ENCODE measurements at places on chromosomes 1 and 21. TPM values are rescaled to one million over a fixed set of nuclear protein-coding genes. Genes with fewer than 3 reads are reported as not detected.

Gene C1orf53
- total RNA-seq: 4.5 TPM

Gene SAMD11
- 1.6 TPM for total RNA-seq

Gene KCNA3
- under 0.01 TPM for total RNA-seq

Gene TAS1R2
- not detected for total RNA-seq

Gene ARHGAP29
- 32.5 TPM for total RNA-seq

Gene TSPAN2
- 2.5 TPM for total RNA-seq

DNA sequence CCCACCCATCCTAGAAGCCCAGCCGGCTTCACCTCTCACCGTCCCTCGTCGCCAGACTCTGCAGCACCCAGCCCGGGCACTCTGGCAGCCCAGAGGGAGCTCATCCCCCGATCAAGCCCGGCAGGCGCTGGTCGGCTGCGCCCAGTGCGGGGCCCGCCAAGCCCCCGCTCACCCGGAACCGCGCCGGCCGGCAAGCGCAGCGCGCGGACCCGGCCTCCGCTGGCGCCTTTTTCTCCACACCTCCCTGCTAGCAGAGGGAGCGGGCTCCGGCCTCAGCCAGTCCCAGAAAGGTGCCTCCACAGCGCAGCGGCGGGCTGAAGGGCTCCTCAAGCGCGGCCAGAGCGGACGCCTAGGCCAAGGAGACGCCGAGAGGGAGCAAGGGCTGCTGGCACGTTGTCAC, 2023.3 kb downstream of the NCAM2 start:
- no peak for DNase-seq

DNA sequence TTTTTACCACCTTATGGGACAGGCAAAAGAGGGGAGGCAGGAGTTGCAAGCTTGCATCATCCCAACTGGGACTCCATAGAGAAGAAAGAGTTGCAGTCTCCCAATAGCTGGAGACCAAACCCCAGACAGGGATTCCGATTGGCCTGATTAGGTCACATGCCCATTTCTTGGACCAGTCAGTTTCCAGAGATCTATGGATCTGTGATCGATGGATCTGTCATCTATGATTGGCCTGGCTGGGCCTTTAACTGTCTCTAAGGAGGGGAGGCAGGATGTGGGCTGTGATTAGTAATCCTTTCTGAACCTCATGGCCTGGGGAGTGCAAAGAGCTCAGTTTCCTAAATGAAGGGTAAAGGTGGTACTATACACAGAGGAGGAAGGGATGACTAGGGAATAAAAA, 252.1 kb downstream of the MATN1 start:
- DNase-seq: no peak

GRCh38 chr1:195934817-195935553, 673.3 kb downstream of the KCNT2 start:
- no peak for DNase-seq

- peak; percentile 40 for DNase-seq
Measured at GRCh38 chr21:16169102-16169511, 439.3 kb downstream of the USP25 start.

DNA sequence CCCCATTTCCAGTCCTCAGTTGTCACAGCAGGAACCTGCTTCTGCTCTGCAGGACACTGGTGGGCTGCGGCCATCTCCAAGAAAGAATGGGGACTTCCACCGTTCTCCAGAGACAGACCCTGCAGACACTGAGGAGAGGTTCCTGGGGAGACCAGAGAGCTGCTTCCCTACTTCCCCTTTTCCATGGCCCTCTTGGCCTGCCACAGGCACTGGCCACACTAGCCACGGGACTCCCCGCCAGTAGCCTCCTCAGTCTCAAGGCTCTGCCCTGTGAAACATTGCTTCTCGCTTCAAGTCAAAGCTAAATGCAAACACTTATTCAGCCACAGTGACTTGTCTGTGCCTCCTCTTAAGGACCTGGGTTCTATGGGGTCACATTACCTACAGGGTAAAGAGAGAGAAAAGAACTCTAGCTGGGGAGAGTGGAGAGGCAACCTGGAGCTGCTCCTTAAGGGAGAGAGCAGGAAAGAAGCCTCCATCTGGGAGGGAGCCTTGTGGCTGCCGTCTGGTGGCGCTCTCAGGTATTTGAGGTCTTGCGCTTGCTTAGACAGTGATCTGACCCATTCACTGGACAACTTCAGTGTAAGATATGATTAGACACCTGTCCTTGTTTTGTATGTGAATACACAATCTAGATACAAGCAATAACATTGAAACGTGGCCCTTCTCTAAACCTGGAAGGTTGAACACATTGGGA, 5.4 kb upstream of the SLAMF8 start:
- peak; percentile 62 for DNase-seq

GRCh38 chr1:205783904-205784303, 8.6 kb upstream of the RAB29 start:
- peak; percentile 88 for DNase-seq

DNA sequence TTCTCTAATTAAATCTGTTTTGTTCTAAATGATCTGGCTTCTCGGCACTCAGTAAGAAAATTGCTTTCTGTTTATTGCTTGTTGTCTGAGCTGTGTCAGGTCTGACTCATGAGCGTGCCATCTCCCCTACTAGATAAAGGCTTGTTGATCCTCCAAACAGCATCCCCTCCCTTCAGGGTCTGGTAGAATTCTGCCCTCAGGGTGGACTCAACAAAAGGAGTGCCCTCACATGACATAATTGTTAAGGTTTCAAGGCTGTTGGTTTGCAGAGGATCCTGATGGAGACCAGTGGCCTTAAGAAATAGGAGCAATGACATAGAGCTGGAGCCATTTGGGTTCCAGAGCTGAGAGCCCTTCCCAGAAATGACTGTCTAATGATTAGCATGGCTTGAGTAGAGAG, 36.0 kb upstream of the ATP2B4 start:
- DNase-seq: no peak

- DNase-seq: no peak
Measured at GRCh38 chr1:199778324-199778955, 249.1 kb upstream of the NR5A2 start.

- DNase-seq: no peak
Measured at GRCh38 chr1:97297611-97298010, 576.0 kb downstream of the PTBP2 start.

- peak; percentile 20 for DNase-seq
Measured at GRCh38 chr1:93447481-93448291, at the start of gene FNBP1L. TSS of gene FNBP1L (plus strand) at chr1:93448118. CDS start at chr1:93448282, 164 bp downstream.

- no peak for DNase-seq
Measured at GRCh38 chr1:1020000-1020404, at the start of gene AGRN. TSS of gene AGRN (plus strand) at chr1:1020120. CDS start at chr1:1020173, 53 bp downstream.

DNA sequence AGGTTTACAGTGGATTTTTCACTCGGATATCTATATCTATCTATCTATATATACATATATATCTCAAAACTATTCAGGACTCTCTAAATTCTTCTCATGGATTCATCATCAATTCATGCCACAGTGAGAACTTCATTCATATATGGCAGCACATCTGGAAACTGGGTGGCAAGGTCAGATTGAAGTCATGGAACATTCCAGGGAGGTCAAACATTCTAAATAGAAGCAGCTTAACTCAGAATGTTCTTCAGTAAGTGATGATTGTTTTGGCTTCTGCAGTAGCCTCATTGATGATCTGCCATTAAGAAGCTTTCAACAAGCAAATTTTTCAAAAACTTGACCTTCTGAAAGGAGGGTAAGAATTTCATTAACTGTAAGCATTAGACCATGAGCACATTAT, 46.9 kb upstream of the ADAMTS1 start:
- DNase-seq: no peak

GRCh38 chr1:54429838-54430237, 23.6 kb upstream of the SSBP3 start:
- DNase-seq: no peak

GRCh38 chr1:186009039-186009737, 275.0 kb downstream of the HMCN1 start:
- peak; percentile 98 for DNase-seq

- DNase-seq: no peak
Measured at GRCh38 chr1:47593598-47594285, 155.9 kb downstream of the FOXD2 start.

DNA sequence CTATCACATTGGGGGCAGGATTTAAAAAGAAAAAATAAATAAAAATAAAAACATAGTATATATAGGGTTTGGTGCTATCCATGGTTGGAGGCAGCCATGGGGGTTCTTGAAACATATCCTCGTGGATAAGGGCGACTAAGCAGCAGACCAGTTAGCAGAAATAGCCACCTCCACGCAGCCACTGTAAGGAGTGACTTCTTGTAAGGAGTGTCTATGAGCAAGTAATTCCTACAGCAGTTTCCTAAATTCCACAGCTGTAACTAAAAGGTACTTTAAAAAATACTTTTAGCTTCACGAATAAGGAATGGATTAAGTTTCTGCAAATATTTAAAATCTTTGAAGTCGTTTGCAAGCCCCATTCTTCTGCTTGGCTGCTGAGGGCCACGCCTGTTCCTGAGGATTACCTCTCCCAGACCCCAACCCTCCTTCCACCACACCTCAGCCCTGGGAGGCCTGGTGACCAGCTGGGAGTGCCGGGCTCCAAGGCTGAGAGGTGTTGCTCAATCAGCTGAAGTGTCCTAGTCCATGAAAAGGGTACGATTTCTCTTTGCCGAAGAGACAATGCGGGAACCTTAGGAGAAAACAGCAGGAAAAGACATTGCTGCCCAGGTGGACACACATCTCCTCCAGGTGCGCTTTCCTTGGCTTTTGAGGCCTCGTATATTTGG, 115.3 kb downstream of the ADSS2 start:
- DNase-seq: no peak

- DNase-seq: peak; percentile 81
Measured at GRCh38 chr1:228378090-228378872, 28.4 kb downstream of the TRIM11 start.

- DNase-seq: peak; percentile 14
Measured at GRCh38 chr1:168550971-168551370, 7.2 kb upstream of the XCL2 start.

GRCh38 chr1:45820173-45820572, 16.8 kb downstream of the MAST2 start:
- DNase-seq: no peak

DNA sequence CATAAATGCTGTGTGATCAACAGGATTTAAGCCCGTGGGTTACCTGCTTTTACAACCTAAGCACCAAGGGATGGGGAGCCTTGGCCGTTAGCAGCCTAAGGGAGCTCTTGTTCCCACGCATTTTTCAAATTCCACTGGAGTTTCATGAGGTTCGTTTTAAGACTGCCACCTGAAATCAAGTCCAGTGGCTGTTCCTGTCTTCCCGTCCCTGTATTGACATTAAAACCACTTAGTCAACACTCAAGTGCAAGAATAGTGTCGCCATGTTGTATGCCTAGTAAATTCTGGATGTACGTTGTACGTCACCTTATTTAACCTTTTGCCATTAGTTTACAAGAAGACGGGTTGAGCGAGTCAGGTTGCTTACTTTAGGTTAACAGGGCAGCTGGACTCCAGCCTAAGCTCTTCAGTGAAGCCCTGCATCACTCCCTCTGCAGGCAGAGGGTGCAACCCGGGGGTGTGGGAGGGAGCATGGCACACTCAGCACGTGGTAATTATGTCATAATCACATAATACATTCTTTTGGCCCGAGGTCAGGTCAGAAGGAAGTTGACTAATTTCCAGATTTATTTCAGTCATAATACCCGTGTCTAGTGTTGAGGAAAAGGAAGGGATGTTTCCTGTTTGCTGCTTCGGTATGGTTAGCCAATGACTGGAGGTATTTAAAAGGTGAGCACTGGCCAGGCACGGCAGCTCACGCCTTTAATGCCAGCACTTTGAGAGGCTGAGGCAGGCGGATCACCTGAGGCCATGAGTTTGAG, 42.5 kb downstream of the CNST start:
- peak; percentile 83 for DNase-seq

- DNase-seq: no peak
Measured at GRCh38 chr1:157798211-157798610, 21.3 kb upstream of the FCRL2 start.

- DNase-seq: peak; percentile 86
Measured at GRCh38 chr1:222909586-222909985, 94.7 kb downstream of the DISP1 start.

DNA sequence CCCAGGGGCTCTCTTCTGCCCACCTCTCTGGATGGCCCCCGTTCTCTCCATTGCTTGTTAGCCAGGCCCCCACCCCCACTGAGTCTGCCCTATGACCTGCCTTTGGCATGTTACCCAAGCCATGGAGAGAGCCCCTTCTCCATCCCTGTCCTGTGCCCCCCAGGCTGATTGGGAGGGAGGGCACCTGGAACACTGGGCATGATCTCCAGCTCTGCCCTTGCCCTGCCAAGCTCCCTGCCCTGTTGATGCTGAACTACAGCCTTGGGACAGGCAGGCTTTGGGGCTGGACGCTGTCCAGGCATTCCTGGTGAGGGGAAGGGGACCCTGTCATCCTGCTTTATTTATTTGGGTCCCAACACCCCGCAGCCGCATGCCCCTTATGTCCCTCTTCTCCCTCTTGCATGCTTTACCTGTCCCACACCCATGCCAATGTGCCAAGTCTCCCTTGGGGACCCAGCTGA, 10.7 kb downstream of the TRIM46 start:
- DNase-seq: no peak

Data from fibroblast of the aortic adventitia (primary cell).